ENCODE measurements at places on chromosomes 7 and 10.

GRCh38 chr7:26574476-26574875 lies 282.8 kb downstream of the SNX10 start:
- DNase-seq: no peak

GRCh38 chr7:105016068-105016708 lies 2.2 kb downstream of the KMT2E start:
- no peak for DNase-seq

DNA sequence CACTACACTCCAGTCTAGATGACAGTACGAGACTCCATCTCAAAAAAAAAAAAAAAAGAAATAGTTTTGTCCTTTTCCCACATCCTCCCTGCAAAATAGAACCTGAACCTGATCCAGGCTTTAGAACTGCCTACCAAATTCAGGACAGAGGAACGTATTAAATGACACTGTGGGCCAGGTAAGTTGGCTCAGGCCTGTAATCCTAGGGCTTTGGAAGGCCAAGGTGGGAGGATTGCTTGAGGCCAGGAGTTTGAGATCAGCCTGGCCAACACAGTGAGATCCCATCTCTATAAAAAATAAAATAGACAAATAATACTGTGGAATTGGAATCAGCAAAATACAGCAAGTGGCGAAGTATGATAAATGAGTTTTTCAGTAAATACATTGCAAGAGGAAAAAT lies 10.0 kb upstream of the BNIP3 start:
- DNase-seq: no peak

DNA sequence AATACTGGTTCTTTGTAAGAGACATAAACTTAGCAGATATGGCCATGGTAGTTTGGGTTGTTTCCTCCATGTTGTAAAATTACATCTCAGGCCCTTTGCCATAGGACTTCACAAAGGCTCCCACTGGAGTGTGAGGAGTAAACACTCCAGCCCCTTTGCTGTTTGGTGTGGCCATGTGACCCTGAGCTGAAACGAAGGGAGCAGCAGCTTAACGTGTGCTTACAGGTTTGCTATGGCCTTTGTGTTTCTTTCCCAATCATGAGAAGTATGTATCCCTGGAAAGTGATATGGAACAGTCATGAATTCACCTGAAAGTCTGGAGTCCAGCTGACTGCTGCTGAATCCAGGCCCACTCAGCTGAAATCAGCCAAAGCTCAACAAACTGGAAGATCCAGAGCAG lies 23.8 kb upstream of the SFTPA1 start:
- no peak for DNase-seq

DNA sequence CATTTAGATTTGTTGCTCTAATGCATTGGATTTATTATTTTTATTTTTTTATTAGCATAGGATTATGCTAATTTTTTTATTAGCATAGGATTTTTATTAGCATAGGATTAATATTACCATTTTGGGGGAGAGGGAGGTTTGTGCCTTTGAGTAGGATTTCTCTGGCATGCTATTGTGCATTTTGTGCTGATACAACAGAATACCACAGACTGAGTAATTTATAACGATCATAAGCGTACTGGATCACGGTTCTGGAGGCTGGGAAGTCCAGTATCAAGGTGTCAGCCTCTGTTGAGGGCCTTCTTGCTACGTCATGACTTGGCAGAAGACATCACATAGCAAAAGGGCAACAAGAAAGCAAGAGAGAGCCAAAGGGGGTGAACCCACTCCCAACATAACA lies 187.5 kb downstream of the XPNPEP1 start:
- no peak for DNase-seq

DNA sequence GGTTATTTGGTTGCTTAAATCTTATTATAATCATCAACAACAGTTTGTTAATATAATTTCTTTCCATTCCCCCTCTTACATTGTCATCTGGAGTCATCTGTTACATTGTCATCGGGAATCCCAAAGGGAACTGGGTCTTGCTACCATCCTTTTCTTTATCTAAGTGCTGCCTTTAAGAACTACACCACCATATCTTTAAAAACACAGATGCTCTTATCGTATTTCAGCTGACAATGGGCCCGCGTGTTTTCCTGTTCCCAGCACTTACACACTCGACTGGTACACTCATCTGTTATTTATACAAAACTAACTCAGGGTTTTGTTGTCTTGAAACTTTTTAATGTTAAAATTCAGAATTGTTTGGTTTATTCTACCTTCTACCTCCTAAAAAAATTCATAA lies 256.2 kb upstream of the MGMT start:
- DNase-seq: no peak

GRCh38 chr10:31034098-31034909 lies 2.6 kb upstream of the ZNF438 start:
- no peak for DNase-seq

DNA sequence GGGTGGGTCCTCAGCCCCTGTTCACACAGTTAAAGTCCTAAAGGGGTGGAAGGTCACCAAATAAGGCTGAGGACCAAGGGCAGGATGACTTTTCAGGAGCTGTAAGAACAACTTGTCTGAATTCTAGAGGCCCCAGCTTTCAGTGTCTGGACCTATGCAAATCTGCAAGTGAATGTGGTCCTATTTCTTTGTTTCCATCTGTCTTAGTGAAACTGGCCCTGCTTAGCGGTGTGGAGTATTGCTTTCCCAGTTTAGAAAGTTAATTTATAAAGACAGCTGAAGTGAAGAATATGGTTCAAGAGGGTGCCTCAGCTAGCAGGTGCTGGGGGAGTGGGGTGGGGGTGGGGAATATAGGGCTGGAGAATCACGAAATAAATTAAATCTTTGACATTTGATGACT lies 40.1 kb downstream of the HHEX start:
- DNase-seq: no peak

GRCh38 chr7:128206747-128207500 lies 34.2 kb upstream of the LEP start:
- DNase-seq: no peak

GRCh38 chr10:77561991-77562390 lies 75.6 kb downstream of the KCNMA1 start:
- DNase-seq: no peak

DNA sequence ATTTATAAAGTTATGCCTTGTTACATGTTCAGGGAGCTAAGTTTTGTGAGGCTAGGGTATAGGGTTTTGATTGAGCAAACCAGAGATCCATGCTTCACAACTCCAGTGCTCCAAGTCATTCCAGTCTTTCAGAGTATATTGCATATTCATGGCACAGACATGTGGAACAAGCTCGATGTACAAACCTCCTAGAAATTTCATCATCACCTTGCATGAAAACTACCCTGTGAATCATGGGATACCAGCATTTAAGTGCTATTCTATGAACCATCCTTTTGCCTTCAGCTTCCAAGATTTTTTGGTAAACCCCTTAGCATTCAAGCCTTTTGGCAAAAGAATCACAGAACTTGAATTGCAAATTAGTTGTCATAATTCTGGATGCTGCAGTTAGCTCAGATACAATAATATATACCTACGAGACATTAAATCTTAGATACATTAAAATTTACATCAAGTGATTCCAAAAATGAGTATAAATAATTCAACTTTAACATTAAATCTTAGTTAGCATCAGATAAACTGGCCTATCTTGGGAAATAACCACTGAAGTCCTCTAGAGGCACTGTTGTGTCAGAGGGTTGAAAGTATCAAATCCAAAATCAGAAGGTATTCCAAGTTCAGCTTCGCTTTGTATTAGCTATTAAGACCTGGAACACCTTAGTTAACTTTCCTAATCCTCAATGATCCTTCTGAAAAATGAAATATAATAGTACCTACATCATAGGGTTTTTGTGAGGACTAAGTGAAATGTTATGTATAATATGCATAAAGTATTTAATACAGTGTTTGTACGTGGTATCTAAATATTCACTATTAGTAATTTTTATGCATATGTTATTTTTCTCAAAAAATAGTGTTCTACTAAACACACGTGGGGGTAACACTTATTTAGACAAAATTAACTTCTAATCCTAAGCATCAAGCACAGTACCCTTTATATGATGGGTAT lies 55.5 kb upstream of the CABCOCO1 start:
- no peak for DNase-seq

GRCh38 chr7:146008293-146008692 lies 108.3 kb upstream of the CNTNAP2 start:
- DNase-seq: no peak

DNA sequence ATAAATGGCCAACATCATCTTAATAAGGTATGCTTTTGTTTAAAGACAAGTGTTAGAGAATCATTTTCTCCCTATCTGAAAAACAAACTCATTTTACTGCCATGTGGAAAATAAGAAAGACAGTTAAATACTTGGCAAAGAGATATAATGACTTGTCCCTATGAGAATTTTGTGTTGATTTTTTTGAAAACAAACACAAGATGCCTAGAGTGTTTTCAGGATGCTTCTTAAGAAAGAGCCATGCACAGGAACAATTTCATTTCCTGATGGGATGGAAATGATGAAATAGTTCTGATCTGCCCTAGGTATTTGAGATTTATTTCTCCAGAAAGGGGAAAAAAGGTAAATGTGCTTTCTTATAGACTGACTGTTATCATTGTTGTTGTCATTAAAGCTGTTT lies 237.5 kb upstream of the GNAI1 start:
- DNase-seq: no peak

DNA sequence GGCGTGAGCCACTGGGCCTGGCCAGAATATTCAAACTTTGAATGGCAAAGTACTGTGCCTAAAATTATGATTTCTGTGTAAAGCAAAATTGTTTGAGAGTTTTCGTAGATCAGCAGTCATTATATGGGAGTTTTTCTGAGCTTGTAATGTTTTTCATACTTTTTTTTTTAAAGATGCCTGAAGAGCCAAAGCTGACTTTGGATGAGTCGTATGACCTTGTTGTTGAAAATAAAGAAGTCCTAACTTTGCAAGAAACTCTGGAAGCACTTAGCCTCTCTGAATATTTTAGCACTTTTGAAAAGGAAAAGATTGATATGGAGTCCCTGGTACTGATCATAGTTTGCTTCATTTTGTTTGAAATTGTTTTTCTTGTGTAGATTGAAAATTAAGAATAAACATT lies 26.7 kb downstream of the SEC23IP start:
- DNase-seq: no peak

DNA sequence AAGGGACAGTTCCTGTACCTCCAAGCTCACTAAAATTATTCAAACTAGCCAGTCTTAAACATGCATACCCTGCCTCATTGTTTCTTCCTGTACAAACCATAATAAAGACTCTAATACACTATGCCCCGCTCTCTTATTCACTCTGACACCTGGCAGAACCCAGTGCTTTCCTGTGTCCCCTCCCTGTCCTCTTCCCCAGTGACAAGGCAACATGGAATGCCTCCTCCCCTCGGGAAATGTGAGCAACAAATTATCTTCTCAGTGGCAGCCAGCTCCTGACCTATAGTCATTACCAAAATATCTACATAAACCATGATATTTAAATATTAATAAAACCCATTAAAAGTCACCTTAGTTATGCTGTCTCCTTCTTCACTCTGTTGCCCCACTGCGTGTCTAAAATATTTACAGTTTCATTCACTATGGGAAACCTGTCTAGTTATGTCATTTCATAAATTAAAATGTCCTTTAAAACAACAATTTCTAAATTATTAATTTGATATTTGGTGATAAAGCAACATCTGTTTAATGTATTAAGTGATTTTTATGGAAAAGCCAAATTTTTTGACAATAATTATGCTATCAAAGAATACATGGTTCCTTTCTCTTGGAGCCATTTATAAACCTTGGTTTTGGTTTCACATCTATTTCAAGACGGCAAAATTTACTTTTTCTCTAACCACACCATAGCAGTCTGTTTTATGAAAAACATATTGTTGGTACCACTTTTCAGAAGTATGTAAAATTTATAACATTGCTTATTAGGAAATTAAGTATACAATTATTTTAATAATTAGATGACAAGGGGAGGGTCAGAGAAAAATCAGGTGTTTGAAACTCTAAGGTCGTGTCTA lies 1355.2 kb downstream of the XPNPEP1 start:
- DNase-seq: no peak

- DNase-seq: no peak
Measured at GRCh38 chr10:29280488-29280840, 8.4 kb upstream of the LYZL1 start.
